Kidney capillary endothelial cell (primary cell): ENCODE measurements at places on chromosomes 11 and 22.

- no peak for DNase-seq
These were observed 21.2 kb upstream of the MGAT3 start for GRCh38 chr22:39435616-39436015.

DNA sequence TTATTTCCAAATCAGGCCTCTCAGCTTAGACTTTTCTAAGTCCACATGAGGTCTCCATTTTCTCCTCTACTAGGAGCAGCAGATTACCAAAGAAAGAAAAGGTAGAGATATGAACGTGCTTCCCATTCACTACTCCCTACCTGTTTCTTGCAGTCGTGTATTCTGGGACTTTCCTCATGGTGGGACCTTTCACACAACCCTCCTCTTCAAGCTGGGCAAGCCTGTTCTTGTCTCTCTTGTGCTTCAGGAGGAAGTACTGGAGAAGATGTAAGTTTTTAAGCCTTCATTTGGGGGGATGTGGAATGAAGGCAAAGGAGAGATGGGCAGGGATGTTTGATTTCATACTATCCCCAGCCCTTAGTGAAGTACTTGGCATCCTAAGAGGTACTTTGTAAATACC lies 128.8 kb upstream of the SESN3 start:
- no peak for DNase-seq

GRCh38 chr22:46534901-46535630 lies 2.4 kb downstream of the CELSR1 start:
- DNase-seq: no peak

DNA sequence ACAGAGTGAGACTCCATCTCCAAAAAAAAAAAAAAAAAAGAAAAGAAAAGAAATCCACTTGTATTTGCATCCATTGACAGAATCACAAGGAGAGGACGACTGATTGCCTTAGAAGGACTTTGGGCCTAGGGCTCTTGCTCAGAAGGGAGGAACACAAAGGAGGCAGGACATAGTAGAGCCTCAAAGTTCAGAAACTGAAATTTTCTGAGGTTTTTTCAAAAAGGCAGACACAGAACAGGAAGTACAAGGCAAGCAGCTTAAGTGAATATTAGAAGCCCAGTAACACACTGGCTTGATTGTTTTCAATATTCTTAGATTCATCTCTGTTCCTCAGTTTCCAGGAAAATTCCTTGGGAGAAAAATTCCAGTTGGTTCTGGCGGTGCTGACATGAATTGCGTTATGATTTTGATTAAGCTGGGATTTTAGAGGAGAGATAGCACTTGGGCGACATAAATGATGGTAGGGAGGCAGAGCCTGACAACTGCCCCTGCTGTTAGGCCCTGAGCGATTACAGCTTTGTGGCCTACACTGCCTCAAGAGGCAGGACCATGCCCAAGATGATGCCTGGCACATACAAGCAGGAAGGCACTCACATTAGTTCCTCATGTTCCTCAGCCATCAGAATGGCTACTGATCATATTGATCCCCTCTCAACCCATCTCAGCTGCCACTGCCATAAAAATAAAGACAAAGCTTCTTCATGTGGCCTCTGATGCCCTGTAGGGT lies 15.3 kb downstream of the CLPB start:
- no peak for DNase-seq

DNA sequence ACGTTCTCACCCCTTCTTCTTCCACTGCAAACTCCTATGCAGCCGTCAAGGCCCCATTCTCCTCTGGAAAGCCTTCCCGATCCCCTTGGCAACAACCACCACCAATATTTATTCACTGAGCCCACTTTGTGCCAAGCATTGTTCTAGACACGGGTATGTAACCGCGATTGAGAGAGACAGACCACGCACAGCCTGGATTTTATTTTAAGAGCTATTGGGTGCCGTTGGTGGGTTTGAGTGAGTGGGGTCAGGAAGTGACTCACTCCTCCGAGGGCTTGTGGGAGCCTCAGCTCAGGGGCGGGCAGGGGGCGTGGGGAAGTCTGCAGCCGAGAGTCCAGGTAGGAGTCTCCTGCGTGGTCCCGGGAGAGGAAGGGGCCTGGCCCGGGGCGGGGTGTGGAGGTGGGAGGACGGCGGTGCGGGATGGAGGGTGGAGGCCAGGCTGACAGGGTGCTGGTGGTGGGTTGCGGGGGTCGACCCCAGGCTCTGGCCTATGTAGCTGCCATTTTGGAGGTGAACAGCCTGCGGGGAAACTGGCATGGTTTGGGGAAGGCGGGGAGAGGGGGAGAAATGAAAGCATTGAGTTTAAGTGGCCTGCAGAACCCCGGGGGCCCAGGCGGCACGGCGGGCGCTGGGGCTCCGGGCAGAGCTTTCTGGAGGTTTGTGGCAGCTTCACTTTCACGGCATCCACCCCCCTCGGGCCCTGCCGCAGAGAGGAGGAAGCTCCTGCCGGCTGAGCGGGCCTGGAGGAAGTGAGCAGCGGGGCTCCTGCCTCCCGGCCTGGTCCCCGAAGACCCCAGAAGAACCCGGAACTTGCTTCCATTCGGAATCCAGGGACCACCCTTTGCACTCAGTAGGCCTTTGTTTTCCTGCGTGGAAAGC lies 547 bp downstream of the PARVG start:
- DNase-seq: no peak

GRCh38 chr22:46422896-46423295 lies 87.4 kb downstream of the TRMU start:
- no peak for DNase-seq

- no peak for DNase-seq
These were observed 908 bp downstream of the NADSYN1 start for GRCh38 chr11:71453918-71454304.

GRCh38 chr11:44738791-44739190 lies 12.0 kb downstream of the TSPAN18 start:
- DNase-seq: no peak

GRCh38 chr11:76621868-76622267 lies 48.7 kb downstream of the LRRC32 start:
- peak; percentile 39 for DNase-seq

DNA sequence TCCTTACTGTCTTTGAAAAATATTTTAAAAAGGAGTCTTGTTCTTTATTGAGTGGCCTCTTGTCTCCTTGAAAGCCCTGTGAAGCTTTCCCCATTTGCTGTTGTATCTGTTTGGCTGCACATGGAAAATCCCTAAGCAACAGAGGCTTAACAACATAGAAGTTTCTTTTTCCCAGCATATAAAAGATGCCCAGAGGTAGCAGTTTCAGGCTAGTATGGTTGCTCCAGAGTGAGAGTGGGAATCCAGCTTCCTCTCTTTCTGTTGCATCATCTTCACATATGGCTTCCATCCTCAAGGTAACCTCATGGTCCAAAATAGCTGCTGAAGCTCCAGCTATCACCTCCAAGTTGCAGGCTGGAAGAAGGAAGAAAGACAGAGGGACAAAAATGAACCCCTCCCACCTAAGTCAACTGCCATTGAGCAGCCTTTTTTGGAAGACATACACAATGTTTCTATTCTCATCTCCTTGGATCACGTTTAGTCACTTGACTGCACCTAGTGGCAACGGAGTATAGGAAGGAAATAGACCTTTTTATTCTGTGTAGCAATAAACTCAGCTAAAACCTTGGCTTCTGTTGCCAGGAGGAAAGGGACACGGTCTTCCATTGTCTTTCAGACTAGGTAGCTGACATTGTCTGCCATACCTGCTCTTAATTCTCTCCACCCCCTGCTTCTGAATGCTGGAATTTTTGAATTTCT lies 5.3 kb downstream of the CSF2RB start:
- DNase-seq: no peak

DNA sequence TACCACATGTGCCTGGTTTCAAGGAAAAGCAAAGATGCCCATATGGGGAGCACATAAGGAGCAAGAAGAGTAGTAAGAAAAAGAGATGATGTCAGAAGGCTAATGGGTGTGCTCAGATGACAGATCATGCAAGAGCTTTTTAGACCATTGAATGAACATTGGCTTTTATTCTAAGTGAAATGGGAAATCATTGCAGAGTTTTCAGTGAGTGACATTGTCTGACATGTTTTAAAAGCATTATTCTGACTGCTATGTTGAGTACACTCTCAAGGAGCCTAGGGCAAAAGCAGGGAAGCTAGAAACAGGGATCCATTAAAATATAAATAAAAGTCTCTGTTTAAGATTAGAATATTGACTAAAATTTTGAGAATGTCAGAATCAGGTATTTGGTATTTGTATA lies 133.6 kb downstream of the METTL15 start:
- DNase-seq: no peak

- no peak for DNase-seq
These were observed 2.0 kb downstream of the PDGFD start for GRCh38 chr11:104161751-104162450.

DNA sequence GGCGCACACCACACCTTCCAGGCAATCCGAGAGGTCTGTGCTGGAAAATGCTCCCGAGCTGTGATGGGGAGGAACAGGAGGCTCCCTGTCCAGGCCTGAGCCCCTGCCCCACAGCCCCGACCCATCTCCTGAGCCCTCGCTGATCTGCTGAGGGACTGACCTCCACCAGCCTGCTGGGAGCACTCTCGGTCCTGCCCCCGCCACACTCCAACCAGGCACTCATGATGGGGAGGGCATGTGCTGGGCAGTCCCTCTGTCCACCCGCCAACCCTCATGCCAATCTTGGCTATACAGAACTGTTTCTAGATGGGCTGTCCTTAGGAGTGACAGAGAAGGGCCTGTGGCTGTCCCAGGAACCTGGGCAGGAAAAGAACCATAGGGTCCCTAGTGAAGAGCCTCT lies 70.8 kb downstream of the TRMU start:
- DNase-seq: no peak

GRCh38 chr22:19242699-19243098 lies 48.8 kb downstream of the CLTCL1 start:
- DNase-seq: no peak

GRCh38 chr22:17098379-17098819 lies 13.6 kb downstream of the IL17RA start:
- no peak for DNase-seq

GRCh38 chr11:78269806-78270205 lies 81.1 kb downstream of the USP35 start:
- no peak for DNase-seq

DNA sequence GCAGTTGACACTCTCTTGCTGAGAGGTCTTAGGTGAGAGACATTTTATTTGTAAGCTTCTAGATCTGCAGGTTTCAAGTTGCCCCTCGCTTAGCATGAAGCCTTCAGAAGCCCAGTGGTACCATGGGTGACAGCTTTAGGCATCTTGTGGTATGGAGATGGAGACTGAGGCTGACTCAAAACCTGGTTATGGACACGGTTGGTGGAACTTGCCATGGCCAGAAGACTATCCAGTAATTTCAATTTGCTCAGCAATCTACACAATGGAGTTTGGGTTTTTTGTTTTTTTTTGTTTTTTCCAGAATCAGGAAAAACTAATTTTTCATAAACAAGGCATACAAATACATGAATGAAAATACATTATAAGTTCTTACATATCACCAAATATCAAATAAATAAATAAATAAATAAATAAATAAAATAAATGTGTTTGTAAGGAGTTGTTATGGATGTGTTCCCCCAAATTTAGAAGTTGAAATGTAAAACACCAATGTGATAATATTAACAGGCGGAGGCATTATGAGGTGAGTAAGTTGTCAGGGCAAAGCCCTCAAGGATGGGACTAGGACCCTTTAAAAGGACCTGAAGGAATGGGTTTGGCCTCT lies 22.6 kb downstream of the ETS1 start:
- no peak for DNase-seq

DNA sequence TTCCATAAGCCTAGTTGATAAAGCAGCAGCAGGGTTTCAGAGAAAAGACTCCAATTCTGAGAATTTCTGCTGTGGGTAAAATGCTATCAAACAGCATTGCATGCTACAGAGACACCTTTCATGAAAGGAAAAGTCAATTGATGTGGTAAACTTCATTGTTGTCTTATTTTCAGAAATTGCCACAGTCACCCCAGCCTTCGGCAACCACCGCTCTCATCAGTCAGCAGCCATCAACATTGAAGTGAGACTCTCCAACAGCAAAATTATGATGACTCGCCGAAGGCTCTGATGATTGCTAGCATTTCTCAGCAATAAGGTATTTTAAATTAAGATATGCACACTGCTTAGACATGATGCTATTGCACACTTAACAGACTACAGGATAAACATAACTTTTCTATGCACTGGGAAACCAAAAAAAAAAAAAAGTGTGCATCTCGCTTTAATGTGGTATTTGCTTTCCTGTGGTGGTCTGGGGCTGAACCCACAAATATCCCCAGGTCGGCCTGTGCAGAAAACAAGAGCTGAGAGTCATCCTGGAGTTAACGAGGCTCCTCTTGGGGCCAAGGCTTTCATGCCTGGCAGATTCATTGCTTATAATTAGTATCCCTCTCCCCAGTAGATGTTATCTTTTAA lies 192.1 kb downstream of the CTTN start:
- no peak for DNase-seq
